Mucosa of gallbladder (tissue), 1 donor: ENCODE measurements at places on chromosomes 11 and 22. TPM values are rescaled to one million over a fixed set of nuclear protein-coding genes. Genes with fewer than 3 reads are reported as not detected.
A peak's percentile ranks its signal among the peaks of the same experiment; 100 is the strongest.

Gene RBFOX2
- total RNA-seq, result 81.1 TPM

Gene CRYAB
- 277 TPM for total RNA-seq

Gene MS4A6E
- total RNA-seq, result not detected

Gene FXYD2
- total RNA-seq, result 1,539 TPM

Gene MN1
- 17.7 TPM for total RNA-seq

Gene TSGA10IP
- not detected for total RNA-seq

Gene OR10V1
- not detected for total RNA-seq

Gene CHRM1
- total RNA-seq, result 0.09 TPM

Gene MPZL2
- total RNA-seq, result 72.5 TPM

Gene OR51B4
- total RNA-seq, result 0.23 TPM

DNA sequence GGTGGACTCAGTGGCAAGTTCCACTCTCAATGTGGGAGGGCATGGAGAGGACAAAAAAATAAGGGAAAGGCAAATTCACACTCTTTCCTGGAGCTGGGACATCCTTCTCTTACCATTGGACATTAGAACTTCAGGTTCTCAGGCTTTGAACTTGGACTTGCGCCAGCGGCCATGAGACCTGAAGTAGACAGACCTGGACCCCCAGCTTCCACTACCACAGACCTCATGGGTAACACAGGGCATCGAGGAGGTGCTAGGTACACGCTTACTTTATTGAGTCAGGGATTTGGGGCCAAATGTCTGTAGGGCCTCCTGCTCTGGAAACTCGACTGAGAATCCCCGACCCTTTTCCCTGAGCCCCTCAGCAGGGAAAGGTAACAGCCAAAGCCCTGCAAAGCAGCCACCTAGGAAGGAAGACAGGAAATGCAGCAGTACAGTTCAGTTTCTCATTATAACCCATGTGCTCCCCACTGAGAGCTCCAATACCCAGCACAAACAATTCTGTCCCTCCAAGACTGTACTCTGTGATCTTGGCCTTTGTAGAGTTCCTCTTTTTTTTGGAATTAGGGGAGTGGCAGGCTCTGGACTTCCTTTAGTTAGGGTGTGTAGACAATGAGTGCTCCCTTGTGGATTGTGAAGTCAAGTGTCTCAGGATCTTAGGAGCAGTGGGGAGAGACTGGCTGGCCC, 5.7 kb downstream of the CHRNA10 start:
- no peak for DNase-seq

- no peak for DNase-seq
Observed at GRCh38 chr22:19353363-19354131, 62.0 kb upstream of the CLTCL1 start.

- DNase-seq, result no peak
Observed at GRCh38 chr11:71397961-71398360, 50.2 kb downstream of the DHCR7 start.

DNA sequence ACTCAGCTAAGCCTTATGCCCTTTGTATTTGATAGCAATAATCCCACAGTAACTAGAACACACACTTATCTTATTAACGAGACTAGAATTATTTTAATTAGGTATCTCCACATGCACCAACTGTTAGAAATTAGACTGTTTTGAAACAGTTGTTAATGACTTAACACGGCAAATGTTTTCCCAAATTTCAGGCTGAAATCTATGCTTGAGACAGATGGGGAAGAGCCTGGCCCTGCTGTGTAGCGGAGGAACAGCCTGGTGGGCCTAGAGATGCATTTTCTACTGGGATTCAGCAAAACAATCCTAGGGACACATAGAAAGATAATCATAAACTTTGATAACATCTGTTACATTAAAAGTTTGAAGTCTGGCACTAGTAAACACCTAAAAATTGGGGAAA, 273.4 kb downstream of the TTC28 start:
- DNase-seq, result no peak

- DNase-seq, result no peak
Observed at GRCh38 chr22:43217285-43218030, 30.5 kb upstream of the TTLL12 start.

GRCh38 chr22:29954203-29954855, 71.4 kb downstream of the MTMR3 start:
- DNase-seq, result no peak

DNA sequence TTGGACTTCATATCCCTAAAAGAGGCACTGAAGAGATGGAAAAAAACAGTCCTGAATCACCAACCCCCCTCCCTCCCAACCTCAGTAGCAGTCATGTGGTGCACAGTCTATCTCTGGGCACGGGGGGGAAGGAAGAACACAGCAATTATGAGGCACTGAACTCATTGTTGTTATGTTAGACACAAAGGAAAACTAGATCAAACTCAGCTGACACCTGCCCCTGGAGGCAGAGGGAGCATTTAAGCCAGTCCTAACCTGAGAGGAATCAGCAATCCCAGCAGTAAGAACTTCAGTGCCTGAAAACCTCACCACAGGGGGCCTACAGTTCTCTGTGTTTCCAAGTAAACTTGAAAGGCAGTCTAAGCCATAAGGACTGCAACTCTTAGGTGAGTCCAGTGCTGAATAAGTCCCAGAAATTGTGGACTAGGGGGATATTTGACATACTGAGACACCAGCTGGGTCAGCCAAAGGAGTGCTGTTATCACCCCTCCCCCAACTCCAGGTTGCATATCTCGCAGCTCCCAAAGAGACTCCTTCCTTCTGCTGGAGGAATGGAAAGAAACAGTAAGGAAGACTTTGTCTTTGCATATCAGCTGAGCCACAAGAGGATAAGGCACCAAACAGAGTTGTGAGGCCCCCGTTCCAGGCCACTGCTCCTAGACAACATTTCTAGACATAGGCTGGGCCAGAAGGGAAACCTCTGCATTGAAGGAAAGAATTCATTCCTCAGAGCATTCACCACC, 72.5 kb downstream of the GLYATL1 start:
- no peak for DNase-seq

DNA sequence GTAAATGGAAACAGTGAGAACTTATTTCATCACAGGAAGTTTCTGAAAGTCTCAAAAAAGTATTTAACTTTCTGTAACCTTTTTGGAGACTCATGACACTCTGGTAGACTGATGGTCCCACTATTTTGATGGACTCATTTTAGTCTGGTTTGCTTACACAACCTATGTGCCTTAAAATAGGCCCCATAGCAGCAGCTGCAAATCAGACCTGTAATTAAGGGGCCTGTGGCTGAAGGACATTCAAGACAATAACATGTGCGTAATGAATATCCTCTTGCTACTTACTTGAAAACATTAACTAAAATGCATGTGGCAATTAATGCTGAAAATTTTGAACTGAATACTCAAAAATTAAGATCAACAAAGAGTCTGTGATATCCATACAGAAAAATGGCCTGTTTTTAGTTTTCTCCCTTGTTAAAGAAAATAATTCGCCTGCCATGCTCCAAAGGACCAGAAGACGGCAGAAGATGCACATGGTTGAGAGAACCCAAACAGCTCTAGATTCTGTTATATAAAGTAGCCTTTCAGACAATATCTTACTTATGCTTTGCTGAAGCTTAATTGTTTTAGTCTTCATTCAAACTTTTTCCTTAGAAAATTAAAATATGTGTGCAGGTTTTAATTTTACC, 568.5 kb downstream of the KCNA4 start:
- DNase-seq, result no peak

GRCh38 chr11:125902277-125902926, 604 bp downstream of the PUS3 start:
- DNase-seq, result no peak

- no peak for DNase-seq
Observed at GRCh38 chr22:44807232-44807631, 54.9 kb downstream of the ARHGAP8 start.

DNA sequence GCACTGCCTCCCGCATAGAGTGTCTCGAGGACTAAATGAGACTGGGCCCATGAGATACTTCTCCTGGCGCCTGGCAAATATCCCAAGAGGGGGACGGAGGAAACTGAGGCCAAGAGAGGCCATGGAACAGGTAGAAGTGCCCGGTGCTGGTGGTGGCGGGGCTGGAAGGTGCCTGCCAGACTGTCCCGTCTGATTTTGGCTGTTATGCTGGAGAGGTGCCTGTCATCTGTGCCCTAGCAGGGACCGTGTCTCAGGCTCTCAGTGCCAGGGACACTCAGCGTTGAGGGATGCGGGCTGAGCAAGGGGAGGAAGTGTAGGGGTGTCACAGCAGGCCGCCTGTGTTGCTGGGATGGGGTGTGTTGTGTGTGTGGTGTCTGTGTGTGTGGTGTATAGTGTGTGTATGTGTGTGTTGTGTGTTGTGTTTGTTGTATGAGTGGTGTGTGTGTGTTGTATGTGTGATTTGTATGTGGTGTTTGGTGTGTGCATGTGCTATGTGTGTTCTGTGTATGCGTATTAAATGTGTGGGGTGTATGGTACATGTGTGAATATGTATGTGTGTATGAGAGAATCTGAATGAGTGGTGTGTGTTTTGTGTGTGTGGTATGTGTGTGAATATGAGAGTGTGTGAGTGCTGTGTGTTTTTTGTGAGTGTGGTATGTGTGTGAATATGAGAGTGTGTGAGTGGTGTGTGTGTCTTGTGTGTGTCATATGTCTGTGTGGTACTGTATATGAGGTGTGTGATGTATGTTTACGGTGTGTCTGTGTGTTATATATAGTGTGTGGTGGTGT, 21.3 kb upstream of the SHISAL1 start:
- no peak for DNase-seq

DNA sequence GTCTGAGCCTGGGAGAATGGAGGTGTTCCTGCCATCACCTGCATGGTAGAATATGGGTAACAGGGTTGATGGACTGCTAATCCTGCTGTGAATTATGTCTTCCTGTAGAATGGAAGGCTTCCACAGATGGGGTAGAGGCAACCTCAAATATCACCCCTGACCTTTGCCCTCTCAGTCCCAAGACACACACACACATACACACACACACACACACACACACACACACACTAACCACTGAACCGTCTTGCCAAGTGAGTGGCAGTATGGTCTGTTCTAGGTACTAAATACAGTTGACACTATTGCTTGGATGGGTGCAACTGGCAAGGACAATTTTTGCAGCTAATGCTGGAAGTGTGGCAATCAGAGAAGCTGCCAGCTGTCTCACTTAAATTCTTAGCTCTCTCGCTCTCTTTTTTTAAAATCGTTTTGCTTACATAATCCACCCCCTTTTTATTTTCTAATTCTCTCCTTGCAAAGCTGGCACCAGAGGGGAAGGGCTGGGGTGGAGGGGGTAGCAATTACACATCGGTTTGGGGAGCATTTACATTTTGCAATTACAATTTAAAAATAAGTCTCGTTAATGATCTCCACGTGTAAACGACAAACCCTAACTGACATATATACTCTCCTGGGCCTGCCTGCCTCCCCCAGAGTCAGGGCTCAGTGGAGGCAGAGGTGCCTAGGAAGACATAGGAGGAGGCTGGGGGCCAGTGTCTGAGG, 162.6 kb downstream of the FEZ1 start:
- no peak for DNase-seq

- DNase-seq, result no peak
Observed at GRCh38 chr11:116813781-116814471, 9.2 kb downstream of the APOA4 start.

DNA sequence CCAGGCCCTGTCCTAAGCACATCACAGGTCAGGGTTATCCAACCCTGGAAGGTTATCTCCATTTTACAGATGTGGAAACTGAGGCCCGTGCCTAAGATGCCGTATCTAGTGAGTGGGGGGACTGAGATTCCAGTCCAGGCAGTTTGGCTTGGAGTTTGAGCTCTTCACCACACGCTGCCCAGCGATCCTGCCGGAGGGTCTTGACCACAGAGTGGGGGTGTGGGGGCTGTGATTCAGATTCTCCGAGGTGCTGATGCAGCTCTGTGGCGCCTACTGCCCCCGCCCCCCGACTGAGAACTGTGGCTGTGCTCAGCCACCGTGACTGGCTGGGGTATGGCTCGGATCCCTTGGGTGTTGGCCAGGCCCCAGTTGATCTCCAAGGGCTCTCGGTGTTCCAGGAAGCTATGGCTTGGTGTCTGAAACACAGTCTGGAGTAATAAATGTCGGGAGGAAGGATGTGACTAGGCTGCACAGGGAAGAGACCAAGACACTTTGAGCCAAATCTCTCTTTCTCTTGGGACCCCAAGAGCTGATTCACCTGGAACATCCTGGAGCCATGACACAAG, 60.6 kb upstream of the RASD2 start:
- no peak for DNase-seq

- DNase-seq, result peak; percentile 28
Observed at GRCh38 chr22:45329530-45329936, 19.8 kb downstream of the FAM118A start.

- no peak for DNase-seq
Observed at GRCh38 chr11:19725379-19726079, 12.9 kb downstream of the NAV2 start.

- peak; percentile 34 for DNase-seq
Observed at GRCh38 chr11:77223797-77224196, 77.7 kb downstream of the GDPD4 start.

DNA sequence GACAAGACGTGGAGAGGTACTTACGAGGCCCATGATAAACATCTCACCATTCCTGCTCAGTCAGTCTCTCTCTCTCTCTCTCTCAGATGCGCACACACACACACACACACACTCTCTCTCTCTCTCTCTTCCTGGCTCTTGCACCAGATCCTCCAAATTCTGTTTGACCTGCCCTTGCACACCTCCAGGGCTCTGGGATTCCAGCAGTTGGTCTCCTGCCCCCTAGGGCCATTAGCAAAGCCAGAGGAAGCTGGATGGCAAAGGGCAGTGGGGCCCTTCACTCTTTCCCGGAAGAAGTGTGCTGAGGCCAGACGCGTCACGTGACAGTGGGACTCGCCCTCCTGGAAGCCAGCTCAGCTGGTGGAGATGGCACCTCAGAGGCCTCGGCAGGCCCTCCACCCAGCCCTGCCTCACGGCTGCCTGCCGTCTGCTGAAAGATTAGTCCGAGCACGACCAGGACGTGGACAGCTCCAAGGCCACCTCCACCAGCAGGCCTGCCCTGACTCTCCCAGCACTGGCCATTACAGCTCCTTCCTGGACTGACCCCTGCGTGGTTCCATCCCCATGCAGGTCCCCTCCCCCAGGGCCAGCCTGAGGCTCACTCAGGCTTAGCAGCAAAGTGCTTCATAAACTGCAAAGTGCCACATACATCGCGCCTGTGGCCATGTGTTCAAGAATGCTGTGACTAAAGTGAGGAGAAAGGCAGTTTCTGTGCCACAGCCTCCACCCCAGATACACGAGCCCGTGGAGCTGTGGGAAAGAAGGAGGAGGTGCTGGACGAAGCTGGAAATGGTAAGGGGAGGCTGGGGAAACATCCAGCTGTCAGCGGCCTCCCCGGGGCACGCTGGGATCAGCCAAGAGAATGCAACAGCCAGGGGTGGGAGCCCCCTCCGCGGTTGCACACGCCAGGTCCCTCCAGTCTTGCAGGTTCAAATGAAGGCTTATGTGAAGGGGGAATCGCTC, 3.7 kb downstream of the PDGFB start:
- peak; percentile 73 for DNase-seq

DNA sequence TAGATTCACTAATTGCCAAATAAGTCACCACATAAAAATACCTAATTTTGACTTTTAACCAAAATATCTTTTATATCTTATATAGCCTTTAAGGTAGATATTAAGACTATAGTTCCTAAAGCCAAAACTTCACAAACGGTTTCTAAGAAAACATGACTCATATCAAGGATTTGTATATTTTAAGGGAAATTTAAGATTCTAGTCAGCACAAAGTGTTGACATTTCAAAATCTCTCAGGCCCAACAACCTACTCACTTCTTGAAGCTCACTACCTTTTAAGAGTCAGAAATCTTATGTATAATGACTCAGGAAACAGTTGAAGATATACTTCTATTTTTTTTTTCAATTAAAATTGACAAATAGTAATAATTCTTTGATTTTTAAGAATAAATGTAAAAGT, 221.9 kb downstream of the SBF2 start:
- no peak for DNase-seq

- DNase-seq, result no peak
Observed at GRCh38 chr11:14418801-14419417, 59.9 kb upstream of the RRAS2 start.

GRCh38 chr11:9962722-9963121, 298.8 kb downstream of the SWAP70 start:
- no peak for DNase-seq
